Endothelial cell (in vitro differentiated cells): ENCODE measurements at places on chromosomes 4 and X.

- DNase-seq, result no peak
Observed at GRCh38 chr4:155271557-155271956, 63.1 kb downstream of the NPY2R start.

DNA sequence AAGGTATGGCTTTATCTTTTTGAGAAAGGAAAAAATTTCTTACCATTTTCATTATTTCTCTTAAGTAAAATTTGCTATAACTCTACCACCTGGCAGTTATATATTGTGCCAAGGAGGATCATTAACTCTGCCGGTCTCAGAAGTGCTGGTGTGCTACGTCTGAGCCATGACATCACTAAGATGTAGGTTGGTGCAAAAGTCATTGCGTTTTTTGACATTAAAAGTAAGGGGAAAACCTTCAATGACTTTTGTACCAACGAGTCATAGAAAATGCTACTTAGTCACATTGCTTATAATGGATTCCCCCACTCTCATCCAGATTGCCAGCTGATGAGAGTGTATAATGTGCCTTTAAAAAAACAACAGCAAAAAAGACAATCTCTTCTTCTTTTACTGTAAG, 569.1 kb upstream of the GALNT7 start:
- no peak for DNase-seq

GRCh38 chr4:180285796-180286195, 1957.4 kb upstream of the TENM3 start:
- DNase-seq, result no peak

DNA sequence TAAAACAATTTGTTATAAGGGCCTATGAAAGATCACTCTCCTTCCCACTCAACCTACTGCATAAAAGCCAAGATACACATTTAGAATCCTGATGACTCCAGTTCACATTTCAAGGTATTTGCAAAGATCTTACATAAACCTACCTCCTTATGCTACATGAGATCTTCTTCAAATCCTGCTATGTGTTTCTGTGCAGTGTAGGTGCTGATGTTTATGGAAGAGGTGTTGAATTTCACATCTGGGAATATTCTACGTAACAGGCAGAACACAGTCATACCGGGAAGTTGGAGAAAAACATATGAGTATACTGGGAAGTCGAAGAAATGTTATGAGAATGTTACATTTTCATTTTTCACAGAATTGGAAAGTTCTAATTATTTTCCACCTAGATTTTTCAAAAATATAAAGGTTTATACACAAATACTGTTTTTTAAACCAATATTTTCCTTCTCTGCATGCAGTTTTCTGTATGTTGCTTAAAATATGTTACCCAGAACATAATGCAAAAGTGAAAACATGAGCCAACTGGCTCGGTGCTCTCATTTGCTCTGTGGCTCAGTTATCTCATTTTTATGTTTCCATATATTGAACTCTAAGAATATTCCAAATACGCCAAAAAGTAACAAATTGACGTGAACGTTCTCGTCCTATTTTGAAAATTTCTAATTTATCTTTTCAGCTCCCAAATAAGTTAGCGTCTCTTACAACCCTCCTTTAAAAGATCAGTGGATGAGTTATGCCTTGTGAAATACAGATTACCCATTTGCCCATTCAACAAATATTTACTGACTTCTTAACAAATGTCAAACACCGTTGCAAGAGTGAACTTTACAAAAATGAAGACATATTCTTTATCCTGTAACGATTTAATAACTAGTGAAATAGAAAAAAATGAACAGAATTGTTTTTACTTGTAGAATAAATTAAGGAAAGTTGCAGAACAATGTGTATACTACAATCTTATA, 899.3 kb downstream of the STIM2 start:
- no peak for DNase-seq

- no peak for DNase-seq
Observed at GRCh38 chr4:18957716-18958115, 936.2 kb upstream of the LCORL start.

- DNase-seq, result no peak
Observed at GRCh38 chrX:70437921-70438665, 6.5 kb upstream of the DLG3 start.

GRCh38 chr4:105304085-105304484, 157.4 kb downstream of the TET2 start:
- no peak for DNase-seq
